ENCODE measurements at places on chromosomes 3 and 15. TPM values are rescaled to one million over a fixed set of nuclear protein-coding genes. Genes with fewer than 3 reads are reported as not detected.

- ATAC-seq: no peak
Measured at GRCh38 chr15:76553102-76553501, 216.5 kb downstream of the ISL2 start.

Gene CYFIP1
- 89.7 TPM for total RNA-seq

Gene NR2F2
- total RNA-seq: 97.8 TPM

Gene NLGN1
- 26.4 TPM for total RNA-seq

Gene CSPG4
- total RNA-seq: 396 TPM

All from gastroesophageal sphincter (tissue), 4 donors.